ENCODE measurements at places on chromosomes 1 and 21. TPM values are rescaled to one million over a fixed set of nuclear protein-coding genes. Genes with fewer than 3 reads are reported as not detected.

DNA sequence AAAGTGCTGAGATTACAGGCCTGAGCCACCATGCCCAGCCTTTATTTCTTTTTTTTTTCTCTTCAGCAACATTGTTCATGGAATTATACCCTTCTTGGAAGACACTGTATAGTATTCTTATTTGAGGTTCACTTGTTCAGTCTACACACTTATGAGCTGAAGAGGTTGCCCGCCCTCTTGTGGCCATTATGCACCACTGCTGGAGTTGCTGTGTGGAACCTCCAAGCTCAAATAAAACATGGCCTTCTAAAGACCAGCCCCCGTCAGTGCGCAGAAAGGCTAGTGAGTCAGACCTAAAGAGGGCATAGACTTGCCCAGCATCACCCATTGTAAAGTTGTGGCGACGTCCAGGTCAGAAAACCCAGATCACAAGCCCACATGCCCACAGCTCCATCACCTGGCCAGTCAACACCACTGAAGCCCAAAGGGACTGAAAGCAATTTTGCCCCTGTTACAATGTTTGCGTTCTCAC is 20.4 kb downstream of the LURAP1 start:
- peak; percentile 87 for DNase-seq

DNA sequence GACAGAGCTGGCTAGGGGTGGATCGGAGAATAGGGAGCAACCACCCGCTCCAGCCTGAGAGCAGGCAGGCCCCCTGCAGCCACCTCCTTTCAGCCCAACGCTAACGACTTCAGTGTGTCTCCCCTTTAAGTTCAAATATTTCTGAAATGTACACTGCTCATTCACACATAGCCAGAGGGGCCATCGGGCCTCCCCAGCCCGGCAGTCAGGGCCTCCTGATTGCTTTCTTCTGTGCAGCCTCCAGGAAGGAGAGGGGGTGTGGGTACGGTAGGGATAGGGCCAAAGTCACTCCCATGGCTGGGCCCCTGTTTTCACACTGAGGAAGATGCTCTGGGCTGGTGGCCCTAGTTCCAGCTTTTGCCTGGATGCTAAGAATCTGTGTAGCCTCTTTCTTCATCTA is 64.8 kb downstream of the EPHB2 start:
- DNase-seq, result no peak

- peak; percentile 82 for DNase-seq
Observed at GRCh38 chr1:117606649-117607430, 992 bp downstream of the TENT5C start.

- peak; percentile 74 for DNase-seq
Observed at GRCh38 chr1:53460666-53461322, 1.6 kb downstream of the DMRTB1 start.

- DNase-seq, result no peak
Observed at GRCh38 chr1:108679586-108680213, 12.4 kb upstream of the PRPF38B start.

DNA sequence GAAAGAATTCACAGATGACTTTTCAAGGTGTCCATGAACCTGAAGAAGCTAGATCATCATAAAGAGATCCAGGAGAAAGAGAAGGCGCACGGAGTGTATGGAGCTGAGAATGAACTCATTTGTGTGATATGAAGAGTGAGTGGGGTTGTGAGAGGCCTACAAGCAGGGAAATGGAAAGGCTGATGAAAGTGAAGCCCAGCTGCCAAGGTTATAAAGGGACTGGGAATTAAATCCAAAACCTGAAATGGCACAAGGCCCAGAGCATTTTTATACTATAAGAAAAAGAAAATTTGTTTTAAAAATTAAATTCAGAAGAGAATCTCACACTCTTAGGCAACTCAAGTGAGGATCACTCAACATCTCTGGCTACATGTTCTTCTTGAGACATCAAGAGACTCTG is 43.4 kb downstream of the HSD3B1 start:
- DNase-seq, result no peak

DNA sequence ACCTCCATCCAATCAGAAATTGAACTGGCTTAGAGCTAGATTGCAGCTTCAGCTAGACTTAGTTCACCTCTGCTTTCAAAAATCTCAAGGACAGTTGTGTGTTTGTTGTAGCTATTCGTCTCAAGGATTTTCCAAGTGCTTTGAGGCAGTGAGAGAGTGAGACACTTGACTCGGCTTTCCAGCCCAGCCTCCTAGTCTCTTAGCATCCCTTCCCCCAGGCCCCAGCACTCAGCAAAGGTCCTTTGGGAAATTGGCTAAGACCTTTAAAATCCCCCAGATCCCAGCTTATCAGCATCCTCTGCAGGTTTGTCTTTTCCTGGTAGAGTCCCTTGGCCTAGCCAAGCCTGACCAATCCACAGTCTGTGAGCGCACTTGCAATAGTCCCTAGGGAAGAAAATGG is 47.9 kb upstream of the PROX1 start:
- no peak for DNase-seq

DNA sequence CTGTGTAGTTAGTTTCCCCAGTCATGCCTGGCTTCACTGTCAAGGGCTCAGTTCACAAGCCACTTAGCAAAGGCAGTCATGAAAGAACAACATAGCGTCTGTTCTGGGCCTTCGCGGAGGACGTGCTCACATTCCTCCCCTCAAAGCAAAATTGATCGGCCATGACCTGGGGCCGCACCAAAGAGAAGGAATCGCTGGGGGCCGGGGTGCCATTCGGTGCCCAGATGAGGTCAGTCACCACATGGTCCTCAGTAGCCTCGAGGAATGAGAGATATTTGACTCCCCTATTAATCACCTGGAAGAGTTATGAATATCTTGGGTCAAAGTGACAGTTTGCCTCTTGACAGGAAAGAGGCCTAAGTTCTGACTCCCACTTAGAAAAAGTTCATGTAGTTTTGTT is 251.1 kb upstream of the JUN start:
- no peak for DNase-seq

DNA sequence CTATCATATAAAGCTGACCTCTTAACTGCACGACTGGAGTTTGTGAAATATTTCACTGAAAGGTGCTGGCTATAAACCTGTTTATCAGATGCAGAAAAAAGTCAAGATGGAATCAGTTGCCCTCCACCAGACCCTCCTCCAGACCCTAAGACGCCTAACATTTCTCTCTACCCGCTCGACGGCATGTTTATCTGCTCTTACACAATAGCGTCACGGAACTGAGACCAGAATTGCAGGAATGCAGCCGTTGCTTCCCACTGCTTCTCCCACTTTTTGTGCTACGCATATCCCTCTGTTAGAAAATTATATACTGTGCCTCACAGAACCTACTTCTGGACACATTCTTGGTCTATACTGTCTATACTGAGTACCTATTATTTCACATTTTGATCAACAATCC is 28.2 kb upstream of the FAM131C start:
- DNase-seq, result no peak

DNA sequence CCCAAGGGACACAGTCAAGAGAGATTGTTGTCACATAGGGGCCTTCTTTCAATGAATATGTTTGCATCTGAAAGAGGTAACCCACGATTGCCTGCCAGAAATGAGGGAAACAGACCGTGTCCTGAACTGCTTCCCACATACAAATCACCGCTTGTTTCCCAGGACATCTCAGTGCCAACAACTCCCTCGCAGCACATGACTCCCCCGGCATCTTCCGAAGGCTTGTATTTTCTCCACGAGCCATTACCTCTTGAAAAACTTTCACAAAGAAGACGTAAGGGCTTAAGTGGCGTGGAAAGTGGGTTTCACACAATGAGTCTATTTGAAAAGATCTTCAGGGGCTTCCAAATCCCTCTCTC is 31.6 kb upstream of the PDE9A start:
- peak; percentile 32 for DNase-seq

DNA sequence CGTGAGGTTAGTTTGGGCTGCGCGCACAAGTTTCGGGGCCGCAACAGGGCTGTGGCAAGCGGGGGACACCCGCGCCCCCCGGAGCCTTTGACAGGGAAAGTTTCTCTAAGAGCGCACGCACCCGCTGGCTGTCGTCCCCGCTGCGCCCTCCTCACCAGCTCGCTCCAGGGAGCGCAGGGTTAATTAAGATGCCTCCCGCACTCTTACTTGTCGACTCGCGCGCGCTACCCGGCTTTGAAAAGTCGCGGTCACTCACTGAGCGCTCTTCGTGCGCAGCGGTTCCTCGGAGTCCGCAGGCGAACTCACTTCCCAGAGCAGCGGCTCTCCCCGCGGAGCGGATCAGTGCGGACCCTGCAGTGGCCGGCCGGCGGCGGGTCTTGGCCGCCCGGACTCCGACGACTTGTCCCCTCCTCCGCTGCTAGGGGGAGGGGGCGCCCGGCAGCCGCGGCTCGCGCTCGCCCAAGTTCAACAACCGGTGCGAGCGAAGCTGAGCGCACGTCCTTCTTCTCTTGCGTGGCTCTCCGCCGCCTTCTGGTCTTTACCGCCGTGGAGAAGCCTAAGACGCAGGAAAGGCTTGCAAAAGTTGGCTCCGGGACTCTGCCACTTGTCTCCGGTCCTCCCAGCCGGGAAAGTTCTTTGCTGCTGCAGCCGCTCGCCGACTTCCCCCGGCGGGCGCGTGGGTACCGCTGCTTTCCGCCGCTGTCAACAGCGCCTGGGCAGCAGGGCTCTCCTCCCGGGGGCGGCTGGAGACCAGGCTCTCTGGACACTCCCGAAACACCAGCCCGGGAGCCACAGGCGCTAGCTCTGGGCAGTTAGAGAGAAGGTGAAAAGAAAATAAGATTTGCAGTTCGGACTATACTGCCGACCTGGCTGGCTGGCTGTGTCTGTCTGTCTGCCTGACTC is 506 bp downstream of the JUN start:
- DNase-seq, result peak; percentile 93

- no peak for DNase-seq
Observed at GRCh38 chr1:222104694-222105392, 363.0 kb upstream of the DUSP10 start.

DNA sequence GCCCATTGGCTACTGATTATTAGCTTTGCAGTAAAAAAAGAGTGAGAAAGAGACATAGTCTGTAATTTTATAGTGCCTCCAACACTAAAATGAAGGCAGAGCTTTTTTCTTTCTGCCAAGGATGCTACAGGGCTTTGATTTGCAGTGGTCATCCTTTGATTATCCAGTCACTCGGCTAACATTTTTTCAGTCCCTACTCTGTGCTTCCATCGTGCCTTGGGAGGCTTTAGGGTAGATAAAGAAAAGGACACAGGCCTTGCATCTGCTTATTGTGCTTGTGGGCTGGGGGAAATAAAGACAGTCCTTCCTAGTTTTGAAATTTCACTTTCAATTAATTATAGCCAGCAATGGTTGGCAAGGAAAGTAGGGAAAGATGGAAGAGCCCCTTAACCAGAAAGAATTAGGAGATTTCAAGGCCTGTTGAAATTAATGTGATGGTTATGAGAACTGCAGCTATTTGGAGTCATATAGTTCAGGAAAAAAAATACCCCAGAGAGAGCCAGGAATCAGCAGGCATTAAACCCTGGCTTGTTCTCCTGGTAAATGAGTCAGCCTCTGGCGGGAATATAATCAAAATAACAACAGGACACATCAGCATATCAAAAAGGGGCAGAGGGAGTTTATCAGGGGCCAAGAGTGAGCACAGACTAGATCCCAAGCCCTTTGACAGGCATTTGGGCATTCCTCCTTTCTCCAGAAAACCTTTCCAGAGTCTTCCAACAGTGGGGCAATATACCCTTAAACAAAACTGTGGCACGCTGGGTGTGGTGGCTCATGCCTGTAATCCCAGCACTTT is 27.4 kb downstream of the CACHD1 start:
- no peak for DNase-seq

FCAMR gene
- total RNA-seq, result not detected

SELENBP1 gene
- total RNA-seq, result 50.4 TPM

TBX15 gene
- total RNA-seq, result 4.8 TPM

AVPR1B gene
- not detected for total RNA-seq

OR2T33 gene
- total RNA-seq, result not detected

Data from posterior vena cava (tissue), 2 donors.